ENCODE measurements at places on chromosomes 12 and 14.
A peak's percentile ranks its signal among the peaks of the same experiment; 100 is the strongest.

DNA sequence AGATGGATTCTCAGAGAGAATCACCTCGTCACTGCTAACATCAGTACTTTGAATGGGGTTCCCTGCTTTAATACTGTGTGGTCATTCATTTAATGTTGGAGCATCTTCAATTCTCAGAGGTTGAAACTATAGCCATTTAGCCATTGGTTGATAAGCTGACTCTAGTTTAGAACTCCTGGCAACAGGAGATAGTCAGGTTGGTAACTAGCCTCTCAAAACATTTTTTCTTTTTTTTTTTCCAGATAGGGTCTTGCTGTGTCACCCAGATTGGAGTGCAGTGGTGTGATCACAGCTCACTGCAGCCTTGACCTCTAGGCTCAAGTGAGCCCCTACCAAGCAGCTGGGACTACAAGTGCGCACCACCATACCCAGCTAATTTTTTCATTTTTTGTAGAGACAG is 3.5 kb upstream of the NCKAP5L start:
- DNase-seq: no peak

GRCh38 chr14:53109105-53110041 is 43.8 kb downstream of the DDHD1 start:
- no peak for DNase-seq

- DNase-seq: no peak
Observed at GRCh38 chr12:30896461-30896860, 30.1 kb upstream of the TSPAN11 start.

DNA sequence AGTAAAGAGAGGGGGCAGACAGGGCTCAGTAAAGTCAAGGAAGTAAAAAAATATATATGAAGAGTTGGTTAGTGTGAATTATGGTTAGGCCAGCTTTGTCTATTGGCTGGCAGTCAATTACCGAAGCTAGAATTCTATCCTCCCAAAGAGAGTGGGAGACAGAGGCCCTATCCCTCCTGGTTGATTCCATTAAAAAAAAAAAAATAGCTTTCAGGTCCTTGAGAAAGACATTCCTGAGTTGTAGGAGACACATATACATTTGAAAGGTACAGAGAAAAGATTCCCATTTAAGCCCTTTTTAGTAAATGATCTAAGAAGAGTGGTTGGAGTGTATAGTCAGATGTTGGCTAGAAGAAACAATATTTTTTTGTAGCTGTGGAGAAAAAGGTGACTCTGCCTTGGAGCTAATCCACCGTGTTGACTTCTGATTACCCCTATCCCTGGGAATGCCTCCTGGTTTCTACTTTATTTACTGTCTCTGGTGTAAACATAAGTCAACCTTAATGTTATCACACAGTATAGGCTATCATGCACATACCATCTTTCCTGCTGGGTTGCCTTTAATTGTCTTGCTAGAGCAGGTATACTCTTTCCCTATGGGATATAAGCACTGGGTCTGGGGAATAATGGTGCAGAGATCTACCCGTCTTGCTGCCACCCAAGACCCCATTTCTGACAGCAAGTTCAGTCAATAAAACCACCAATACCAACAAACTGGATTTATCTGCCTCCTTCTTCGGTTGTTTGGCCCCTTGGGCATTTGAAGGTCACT is 859.9 kb upstream of the ATXN7L3B start:
- no peak for DNase-seq

DNA sequence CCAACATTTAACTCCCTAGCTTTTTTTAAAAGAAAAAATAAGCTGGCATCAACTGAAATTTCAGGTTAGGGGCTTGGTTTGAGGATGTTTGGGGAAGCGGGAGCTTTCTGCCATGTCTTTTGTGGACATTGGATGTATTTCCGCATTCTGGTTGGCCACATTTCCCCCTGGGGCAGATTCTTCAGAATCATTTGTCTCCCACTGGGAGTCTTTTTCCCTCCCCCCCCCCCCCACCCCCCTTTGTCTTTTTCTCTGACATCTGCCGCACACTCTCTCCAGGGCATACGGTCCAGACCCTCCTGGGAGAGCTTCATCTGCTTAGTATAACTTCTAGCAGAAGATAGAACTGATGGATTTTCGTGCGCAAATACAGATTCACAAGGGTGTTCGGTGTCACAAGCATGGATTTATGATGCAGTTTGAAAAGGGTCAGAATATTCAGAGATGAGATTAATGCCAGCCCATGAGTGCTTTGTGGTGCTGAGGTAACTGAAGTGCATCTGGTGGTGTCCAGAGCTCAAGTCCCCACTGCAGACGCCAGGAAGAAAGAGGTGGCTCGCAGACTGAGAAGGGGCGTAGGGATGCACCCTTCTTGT is 40.2 kb downstream of the ETV6 start:
- DNase-seq: no peak

- no peak for DNase-seq
Observed at GRCh38 chr14:52348776-52349175, 34.7 kb downstream of the PTGER2 start.

GRCh38 chr14:58826845-58827686 is 189.3 kb downstream of the DACT1 start:
- no peak for DNase-seq

- no peak for DNase-seq
Observed at GRCh38 chr14:52012635-52013034, 23.3 kb downstream of the RTRAF start.

DNA sequence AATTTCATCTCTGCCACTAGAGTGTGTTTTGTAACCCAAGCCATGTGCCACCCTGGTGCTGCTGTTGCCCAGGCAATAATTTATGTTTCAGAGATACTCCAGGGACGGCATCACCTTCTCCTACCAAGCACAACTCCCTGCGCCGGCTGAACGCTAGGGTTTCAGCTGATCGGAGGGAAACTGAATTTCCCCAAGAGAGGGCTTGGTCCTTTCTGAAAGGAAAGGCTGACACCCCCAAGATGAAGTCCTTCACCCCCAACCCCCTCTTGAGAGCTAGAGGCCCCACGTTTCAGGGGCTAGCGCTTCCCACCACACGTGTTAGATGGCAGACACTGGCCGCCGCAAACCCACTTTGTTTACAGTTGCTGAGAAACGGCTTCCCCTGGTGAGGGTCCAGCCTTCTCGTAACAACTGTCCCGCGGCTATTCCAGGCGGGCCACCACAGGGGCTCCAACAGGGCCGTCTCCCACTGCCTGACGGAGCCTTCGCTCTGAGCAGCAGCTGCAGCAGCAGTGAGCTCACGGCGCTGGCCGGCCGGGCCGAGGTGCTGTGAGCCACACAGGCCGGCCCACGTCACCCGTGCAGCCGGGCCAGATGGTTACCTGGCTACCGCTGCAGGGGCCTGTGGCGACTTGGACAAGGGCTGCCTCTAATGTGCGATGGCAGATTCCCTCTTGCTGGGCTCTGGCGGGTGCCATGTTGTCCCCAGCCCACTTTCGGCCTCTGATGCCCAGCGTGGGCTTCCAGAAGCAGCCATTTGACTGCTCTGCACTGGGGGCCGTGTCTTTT is 66.4 kb downstream of the TESC start:
- DNase-seq: peak; percentile 28

DNA sequence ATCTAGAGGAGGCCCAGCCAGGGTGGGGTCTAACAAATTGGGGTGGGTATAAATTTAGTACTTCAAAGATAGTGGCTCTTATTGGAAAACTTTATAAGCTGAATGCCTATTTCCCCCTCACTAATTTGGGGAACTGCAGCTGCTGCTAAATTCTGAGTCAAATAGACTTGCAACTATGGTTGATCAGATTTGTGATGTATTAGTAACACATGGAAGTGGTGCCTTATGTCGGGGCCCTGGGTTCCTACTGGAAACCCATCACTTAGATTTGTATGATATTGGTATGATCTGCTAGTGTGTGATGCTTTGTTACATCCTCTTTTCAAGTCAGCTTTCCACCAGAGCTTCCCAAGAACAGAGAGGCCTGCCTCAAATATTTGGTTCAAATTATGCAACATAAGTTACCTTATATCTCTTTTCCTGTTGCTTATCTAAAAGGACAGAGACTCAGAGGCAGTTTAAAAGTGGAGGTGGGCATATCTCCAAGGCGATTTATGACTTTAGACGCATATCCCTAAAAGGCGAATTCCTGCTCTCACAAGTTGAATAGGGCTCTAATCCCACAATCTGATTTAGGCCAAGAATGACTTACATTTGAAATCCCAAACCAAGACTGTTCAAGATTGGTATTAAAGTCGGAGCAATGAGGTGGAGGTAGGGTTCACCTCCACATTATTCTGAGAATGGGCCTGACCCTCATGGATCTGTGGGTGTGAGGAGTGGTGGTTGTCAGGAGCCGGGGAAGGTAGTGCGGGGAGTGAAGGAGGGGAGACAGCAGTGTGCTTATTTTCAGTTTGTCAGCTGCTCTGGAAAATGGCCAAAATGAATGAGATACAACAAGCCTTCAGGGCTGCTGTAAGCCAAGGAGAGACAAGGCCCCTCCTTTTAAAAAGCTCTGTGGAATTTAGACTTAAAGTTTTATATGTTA is 425.8 kb downstream of the RAD51B start:
- peak; percentile 58 for DNase-seq

DNA sequence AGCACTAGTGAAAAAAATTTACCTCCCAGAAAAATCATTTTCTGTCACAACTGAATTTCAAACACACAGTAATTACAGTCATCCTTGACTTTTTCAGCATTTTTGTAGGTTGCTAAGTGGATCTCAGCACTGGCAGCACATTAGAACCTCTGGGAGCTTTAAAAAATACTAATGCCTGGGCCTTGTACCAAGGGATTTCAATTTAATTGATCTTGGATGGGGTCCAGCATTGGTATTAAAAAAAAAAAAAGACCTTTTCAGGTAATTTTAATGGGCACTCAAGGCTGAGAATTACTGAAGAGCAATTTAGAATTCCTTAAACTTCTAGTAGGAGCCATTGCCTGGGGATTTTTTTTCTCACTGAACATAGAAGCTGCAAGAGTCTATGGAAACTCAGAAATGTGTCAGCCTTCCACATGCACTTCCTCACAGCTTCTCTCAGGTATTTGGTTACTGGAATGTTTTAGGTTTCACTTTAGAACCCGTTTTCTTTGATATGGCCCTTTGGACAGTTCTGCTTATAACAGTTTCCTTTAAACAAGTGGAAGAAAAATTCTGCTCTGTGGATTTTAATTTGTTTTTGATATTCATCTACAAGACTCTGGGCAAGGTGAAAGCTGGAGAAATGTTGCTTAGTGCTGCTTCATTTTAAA is 88.5 kb upstream of the DACT1 start:
- DNase-seq: no peak

DNA sequence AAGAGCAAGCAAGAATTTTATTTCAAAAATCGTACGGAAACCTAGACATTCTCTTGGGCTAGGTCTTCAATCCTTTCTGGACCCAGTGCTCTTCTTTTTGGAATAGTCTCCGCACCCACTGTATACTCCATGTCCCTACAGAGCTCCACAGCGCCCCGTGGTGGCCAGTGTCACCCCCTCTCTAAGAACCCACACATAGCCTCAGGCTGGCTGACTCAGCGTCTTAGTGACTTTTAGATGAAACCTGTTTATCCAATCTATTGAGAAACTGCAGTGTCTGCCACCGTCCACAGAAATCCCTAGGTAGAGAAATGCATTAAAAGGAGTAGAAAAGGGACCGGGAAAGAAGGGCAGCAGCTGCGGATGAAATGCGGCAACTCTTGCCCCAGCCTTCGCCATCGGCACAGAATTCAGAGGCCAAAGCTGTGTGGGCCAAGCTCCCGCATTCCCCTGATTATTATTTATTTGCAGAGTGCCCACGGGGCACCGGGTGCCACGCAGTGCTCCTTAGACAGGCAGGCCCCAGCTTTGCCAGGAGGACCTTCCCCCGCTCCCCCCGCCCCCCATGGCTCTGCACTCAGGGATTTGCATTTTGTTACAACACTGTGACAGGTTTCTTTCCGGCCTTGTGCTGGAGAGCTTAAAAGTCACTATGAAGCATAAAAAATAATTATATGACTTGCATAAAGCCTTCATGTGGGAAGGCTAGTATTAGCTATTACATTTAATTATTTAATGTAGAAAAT is 170.1 kb upstream of the FKBP4 start:
- peak; percentile 8 for DNase-seq

- no peak for DNase-seq
Observed at GRCh38 chr12:89960011-89960507, 251.4 kb upstream of the ATP2B1 start.

DNA sequence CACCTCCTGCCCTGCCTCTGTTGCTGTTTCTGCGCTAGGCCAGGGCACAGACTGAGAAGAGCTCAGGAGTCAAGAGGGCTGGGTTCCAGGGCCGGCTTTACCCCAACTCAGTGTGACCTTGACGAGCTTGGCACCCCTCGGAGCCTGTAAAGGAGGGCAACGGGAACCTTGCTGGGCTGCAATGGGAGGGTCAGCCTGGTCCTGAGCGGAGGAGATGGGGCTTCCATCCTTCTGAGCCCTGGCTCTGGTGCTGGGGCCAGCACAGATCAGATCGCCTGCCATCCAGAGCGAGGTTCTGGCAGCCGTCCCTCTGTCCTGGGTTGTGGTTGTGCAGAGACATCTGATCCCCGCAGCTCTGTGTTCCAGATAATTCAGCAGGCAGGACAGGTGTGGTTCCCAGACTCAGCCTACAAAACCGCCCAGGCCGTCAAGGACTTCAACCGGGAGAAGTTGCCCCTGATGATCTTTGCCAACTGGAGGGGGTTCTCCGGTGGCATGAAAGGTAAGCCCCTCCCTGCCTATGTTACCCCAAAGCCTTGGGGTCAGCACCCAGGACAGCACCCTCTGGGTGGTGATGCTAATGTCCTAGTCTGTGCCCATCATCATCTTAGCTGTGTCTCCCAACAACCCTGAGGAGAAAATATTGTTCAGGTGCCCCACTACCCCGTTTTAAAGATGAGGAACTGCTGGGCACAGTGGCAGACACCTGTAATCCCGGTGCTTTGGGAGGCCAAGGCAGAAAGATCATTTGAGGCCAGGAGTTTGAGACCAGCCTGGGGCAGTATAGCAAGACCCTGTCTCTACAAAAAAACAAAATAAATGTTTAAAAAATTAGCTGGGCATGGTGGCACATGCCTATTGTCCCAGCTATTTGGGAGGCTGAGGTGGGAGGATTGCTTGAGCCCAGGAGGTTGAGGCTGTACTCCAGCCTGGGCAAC is 50.2 kb downstream of the FOXN4 start:
- DNase-seq: no peak

DNA sequence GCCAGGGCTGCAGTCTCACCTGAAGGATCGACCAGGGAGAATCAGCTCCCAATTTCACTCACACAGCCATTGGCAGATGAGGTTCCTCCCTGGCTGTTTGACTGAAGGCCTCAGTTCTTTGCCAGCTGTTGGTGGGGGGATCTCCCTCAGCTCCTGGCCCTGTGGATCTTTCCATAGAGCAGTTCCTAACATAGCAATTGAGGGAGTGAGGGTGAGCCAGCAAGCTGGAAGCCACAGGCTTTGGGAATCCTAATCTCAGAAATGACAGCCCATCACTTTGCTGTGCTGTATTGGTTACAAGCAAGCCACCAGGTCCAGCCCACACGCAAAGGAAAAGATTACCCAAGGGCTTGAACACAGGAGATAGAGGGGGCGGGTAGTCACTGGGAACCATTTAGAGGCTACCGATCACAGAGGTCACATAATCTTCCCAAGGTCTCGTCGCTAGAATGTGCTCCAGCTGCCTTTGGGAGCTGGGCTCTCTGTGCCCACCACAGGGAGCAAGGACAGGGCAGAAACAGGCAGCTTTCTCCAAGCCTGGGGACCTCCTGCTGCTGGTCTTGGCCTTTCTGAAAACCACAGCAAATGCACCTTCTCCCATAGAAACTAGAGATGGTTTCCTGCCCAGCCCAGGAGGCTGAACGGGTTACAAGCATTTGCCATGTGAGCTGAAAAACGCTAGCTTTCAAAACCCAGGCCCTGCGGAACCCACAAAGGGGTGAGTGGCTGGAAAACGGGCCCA is 4.6 kb upstream of the OTUB2 start:
- no peak for DNase-seq
